Activated naive CD4-positive, alpha-beta T cell treated with anti-CD3 and anti-CD28 coated beads, Interleukin-2, amount 50 U/mL, for 72 hours (primary cell): ENCODE measurements at places on chromosomes 7 and 10.

- DNase-seq, result no peak
Observed at GRCh38 chr10:88541116-88541626, 41.9 kb downstream of the RNLS start.

DNA sequence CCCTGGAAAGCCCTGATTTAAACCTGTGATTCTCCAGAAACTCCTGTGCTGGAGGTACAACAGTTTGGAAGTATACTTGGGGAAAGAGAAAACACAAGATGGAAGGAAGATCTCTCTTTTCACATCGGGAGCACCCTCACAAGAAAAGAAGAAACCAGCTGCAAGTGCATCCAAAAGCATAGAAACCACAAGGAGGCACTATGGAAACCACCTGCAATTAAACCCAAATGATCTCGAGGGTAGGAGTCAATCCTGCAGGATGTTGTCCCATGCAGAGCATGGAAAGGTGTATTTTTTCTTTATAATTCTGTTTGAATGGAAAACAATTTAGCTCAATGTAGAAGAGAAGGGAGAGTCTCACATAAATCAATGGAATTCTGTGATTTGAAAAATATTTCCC, 210.5 kb downstream of the TWIST1 start:
- DNase-seq, result no peak

DNA sequence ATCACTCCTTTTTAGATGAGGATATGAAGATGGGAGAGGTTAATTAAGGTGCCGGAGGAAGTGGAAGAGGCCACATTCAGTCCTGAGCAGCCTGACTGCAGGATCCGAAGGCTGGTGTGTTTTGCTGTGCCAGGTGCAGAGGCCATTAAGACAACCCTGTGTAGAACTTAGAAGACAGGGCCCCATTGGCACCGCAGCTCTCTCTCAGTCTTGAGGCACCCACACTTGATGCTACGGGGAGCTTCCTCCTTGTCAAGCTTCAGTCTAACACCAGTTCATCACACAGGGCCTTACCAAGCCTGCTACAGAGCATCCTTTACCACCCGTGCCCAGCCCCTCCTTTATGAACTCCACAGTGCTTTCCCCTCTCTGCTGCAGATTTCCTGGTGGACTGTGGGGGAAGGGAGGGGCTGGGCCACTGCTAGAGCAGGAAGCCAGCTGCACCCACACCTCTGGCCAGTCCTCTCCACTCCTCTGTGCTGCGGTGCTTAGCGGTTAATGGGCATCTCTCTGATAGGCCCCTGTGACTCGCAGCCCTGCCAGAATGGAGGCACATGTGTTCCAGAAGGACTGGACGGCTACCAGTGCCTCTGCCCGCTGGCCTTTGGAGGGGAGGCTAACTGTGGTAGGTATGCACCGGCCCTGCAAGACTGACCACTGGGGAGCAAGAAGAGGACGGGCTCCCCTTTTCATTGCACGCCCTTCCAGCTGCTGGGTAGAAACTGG, 45.5 kb downstream of the VWA2 start:
- DNase-seq, result no peak

- no peak for DNase-seq
Observed at GRCh38 chr7:50837965-50838364, 55.3 kb upstream of the GRB10 start.

DNA sequence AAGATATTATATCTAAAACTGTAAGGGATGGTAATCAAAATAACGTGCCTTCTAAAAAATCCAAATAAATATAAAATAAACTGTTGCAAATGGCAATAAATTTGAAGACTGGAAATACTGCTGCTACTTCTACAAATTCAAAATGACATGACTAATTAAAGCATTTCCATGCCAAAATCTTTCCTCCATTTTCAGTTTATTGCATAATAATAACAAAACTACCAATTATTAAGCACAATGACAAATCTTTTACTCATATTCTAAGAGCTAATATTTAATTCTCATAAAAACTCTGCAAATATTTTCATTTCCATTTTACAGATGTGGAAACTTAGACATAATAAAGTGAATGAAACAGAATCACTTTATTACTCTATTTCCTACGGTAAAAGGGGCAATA, 38.8 kb upstream of the NEBL start:
- DNase-seq, result no peak

GRCh38 chr7:88005191-88005590, 71.1 kb downstream of the ADAM22 start:
- no peak for DNase-seq

GRCh38 chr7:55591282-55591931, 19.1 kb upstream of the VOPP1 start:
- no peak for DNase-seq

DNA sequence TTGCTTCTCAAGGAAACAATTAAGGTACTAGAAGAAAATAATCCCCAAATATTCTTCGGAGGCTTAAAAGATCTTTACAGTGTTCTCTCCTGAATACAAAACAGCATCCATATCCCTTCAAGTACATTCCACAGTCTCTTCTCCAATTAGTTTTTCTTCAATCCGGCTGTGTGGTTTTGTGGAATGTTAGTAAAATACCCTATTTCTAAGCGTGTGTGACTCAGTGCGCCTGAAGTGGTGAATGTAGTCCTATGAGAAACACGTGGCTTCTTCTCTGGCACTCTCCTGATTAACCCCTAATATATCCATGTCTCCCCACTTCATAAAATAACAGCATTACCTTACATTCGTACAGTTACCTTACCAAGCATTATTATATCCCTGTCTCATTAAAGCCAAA, 570.2 kb downstream of the ARL4A start:
- no peak for DNase-seq
